ENCODE measurements at places on chromosomes 13 and 19.

- no peak for DNase-seq
Measured at GRCh38 chr13:111564606-111565005, 244.2 kb downstream of the TEX29 start.

DNA sequence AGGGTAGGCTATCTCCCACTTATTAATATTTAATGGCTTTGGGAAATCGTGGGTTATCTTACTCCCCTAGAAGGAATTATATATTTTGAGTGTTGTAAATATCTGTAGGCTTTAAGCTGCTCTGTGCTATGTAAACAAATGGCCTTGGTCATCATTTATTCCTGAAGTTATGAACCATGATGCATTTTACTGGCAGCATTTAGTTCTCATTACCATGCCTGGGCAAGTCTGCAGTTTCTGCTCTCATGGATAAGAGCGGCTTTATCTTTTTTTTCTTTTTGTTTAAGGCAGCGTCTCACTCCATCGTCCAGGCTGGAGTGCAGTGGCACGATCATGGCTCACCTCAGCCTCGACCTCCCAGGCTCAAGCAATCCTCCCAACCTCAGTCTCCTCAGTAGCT, 156.1 kb downstream of the IRS2 start:
- no peak for DNase-seq

- DNase-seq, result no peak
Measured at GRCh38 chr13:101258071-101258470, 158.2 kb downstream of the NALCN start.

DNA sequence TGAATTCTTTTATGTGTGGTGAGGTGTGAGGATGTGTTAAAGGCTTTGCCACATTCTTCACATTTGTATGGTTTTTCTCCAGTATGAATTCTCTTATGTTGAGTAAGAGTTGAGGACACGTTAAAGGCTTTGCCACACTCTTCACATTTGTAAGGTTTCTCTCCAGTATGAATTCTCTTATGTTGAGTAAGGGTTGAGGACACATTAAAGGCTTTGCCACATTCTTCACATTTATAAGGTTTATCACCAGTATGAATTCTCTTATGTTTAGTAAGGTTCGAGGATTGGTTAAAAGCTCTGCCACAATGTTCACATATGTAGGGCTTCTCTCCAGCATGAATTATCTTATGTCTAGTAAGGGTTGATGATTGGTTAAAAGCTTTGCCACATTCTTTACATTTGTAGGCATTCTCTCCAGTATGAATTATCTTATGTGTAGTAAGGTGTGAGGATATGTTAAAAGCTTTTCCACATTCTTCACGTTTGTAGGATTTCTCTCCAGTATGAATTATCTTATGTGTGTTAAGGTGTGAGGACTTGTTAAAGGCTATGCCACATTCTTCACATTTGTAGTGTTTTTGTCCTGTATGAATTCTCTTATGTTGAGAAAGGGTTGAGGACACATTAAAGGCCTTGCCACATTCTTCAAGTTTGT, 27.1 kb downstream of the ZNF724 start:
- DNase-seq, result no peak

DNA sequence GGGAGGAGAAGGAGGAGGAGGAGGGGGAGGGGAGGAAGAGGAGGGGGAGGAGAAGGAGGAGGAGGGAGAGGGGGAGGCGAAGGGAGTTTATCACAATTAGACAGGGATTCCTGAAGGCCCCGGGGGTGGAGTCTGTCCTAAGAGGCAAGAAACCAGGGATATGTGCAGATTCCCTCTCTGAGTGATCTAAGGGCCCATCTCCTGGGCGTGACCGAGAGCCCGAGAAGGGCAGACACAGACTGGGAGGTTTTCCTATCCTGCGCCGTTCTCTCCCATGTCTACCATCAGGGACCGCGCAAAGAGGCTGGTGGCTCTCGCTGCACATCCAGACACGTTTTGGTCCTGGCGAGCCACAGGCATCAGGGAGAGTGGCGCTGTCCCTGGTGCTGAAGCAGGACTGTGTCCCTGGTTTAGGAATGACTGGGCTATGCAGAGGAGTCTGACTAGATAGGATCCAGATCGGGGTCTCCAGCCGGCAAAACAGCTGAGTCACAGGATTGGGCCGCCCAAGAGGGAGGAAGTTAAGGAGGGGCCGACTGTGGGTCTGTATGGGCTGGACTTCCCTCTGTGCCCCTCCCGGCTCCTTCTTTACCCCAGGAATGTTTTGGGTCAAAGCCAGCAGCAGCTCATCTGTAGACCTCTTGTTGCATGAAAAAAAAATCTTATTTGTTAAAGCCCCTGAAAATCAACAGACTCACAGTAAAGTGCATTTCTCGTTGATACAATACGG, 17.9 kb upstream of the ZNF175 start:
- DNase-seq, result no peak

DNA sequence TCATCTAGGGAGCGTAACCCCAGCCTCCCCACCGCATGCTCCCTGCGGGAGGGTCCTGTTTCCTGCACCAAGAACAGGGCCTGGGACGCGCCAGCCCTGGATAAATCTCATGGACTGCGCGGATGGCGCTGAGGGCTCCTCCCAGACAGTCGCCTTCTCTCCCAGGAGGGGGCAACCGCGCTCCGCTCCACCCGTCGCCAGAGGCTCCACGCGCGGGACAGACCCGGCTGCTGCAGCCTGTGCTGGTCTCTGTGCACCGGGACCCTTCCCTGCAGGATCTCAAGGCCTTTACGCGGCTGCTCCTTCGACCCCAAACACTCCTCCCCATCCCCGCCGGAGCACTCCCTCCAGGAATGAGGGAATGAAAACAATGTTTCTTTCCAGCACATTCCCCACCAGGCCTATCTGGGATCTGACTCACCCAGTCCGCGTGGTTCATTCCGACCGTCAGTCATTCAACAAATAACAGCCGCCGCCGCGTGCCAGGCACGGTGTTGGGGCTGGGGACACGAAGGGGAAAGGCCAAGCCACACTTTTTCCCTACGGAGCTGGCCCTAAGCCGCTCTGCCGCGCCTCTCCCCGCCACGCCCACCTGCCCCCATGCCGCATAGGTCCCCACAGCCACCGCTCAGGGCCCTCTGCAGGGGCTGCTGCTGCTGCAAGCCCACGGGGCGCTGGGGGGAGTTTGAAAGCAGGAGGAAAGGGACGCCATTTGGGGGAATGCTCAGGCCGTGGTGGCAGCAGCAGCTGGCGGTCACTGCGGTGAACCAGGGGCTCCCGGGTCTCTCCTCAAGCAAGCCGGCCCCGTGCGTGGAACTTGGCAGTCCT, 6.0 kb downstream of the PNMA8B start:
- no peak for DNase-seq

DNA sequence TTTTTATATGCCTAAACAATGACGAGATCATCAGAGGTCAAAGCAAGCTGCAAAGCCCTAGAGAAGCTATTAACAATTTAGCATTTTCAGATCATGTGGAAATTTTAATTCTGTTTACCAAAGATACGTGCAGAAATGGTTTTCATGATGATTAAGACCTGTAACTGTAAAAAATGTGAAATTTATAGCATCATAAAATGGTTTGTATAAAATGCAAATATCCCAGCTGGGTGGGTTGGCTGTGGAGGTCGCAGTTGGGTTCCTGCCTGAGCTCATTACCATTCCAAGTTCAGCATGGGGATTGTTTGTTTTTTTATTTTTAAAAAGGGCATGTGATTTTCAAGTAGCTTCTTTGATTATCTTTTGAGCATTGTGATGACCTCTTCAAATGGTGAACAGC, 47.9 kb upstream of the SIAH3 start:
- DNase-seq, result no peak

GRCh38 chr19:13873834-13874515, 3.0 kb upstream of the NANOS3 start:
- DNase-seq, result no peak

DNA sequence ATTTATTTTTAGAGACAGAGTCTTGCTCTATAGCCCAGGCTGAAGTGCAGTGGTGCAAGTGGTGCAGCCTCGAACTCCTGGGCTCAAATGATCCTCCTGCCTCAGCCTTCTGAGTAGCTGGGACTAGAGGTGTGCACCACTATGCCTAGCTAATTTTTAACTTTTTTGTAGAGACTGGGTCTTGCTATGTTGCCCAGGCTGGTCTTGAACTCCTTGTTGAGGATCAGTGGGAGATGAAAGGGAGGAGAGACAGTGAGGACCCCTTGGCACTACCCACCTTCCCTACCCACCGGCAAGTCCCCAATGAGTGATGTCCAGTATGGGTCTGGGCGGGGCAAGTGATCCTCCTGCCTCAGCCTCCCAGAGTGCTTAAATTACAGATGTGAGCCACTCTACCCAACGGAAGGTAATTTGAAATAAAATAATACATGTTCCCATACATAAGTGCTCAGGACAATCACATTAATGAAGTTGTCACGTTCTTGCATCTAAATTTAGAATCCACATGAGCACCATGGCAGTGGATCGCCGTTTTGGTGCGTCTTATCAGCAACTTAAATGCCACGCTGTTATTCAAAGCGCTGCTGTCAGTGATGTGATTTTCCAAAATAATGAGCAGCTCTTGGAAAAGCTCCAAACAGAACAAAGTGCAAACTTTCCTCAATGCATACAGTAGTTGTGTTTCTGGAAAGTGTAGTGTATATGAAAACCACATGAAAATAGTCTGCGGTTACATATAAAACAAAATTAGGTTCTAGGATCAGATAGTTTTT, 5.9 kb upstream of the ARL11 start:
- no peak for DNase-seq

DNA sequence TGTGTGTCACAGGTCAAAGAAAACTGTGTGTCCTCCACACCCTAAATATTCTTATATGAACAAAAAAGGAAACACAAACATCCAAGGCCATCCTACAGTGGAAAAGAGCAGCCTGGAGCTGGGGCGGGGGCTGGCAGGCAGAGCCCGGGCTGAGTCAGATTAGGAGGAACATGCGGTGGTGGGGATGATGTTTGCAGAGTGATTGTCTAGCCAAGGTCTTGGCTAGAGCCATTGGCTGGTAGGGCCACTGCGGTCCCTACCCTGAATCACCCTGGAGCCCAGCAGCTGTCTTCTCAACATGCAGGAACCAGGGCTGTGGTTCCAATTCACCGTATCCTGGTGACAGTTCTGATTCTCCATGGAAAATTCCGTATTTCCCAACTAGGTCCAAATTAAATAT, 439.5 kb downstream of the FGF9 start:
- DNase-seq, result no peak

DNA sequence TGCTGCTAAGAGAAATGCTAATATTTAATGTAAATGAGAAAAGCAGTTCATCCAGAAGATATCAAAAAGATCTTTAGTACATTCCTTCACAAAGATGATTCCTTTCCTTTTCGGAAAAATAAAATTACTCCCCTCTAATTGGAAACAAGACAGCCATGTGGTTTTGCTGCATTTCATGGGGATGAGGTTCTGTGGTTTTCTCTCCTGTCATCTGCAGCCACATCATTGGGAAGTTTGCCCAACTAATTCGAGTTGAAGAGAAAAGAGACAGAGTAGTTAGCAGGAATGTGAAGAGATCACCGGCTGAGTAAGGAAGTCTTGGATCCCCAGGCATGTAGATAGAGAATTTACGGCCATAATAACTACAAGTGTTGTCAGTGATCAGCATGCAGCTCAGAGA, 122.1 kb downstream of the CYSLTR2 start:
- no peak for DNase-seq

- no peak for DNase-seq
Measured at GRCh38 chr19:6038634-6039405, 60.9 kb upstream of the RANBP3 start.

DNA sequence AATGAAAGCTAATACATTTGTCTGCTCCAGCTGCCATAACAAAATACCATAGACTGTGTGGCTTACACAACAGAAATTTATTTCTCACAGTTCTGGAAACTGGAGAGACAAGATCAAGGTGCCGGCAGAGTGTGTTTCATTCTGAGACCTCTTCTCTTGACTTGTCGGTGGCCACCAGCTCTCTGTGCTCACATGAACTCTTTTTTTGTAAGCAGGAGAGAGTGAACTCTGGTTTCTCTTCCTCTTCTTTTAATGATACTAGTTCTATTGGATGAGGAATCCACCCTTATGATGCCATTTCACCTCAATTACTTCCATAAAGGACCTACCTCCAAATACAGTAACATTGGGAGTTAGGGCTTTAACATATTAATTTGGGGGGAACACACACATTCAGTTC, 11.7 kb downstream of the KCTD12 start:
- no peak for DNase-seq

GRCh38 chr19:23095418-23095817, 21.4 kb upstream of the ZNF730 start:
- DNase-seq, result no peak

DNA sequence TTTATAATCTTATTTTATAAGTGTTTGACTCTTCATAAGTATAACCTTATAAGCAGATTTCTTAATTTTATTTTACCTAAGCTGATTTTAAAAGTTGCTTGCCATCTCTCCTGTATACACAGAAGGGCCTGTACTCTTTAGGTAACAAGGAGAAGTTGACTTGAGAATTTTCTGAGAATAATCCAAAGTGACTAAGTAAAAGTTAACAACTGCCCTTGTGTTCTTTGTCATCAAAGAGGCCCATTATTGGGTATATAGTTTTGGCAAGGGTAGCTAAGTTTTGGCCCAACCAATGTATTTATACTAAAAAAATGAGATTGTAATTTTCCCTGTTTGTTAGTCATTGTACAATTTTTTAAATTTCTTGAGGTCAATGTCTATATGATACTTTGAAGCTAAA, 3.2 kb downstream of the LCP1 start:
- DNase-seq, result no peak

- DNase-seq, result no peak
Measured at GRCh38 chr13:45838171-45838745, 13.3 kb downstream of the SIAH3 start.

DNA sequence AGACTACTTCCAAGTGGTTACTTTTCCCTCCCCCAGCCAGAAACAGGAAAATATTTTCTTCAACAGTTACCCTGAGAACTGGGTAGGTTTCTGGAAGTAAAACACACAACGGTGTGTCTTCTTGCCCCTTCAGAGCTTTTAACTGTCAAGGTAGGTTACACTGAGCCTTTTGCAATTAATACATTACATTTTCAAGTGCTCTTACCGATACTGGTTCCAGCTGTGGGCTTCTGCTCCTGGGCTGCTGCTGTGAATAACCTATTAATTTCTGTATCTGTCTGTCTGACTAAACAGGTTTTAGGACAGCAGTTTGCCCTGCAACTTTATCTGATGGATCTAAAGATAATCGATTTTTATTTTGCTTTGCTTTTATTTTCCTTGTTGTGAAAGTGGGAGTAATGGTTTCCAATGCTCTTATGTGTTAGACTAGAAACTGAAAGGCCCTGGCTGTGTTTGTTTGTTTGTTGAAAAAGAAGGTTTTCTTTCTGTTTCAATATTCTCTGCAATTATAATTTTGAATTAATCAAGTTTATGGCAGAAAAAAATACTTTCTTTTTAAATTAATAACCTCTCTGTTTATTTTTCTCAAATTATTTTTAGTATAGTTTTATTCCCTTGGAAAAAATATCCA, 196.7 kb upstream of the SLITRK6 start:
- no peak for DNase-seq

DNA sequence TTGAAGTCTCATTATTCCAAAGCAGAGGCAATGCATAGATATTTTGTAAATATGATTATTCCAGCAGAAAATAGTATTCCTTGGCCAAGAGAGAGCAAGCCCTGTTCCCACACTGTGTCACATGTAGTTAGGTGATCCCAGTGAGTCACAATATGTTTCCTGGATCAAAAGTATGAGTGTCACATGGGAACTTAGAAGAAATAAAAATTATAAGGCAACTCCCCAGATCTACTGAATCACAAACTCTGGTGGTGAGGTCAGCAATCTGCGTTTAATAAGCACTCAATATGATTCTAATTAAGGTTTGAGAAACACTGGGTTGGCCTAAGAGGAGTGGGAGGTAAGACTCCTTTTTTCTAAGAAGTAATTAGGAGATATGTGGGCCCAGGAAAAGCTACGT, 1504.5 kb upstream of the PCDH20 start:
- no peak for DNase-seq

- no peak for DNase-seq
Measured at GRCh38 chr13:45941261-45941660, 89.7 kb upstream of the SIAH3 start.
